M059J (cell line): ENCODE measurements at places on chromosomes 16 and 17. TPM values are rescaled to one million over a fixed set of nuclear protein-coding genes. Genes with fewer than 3 reads are reported as not detected.

DNA sequence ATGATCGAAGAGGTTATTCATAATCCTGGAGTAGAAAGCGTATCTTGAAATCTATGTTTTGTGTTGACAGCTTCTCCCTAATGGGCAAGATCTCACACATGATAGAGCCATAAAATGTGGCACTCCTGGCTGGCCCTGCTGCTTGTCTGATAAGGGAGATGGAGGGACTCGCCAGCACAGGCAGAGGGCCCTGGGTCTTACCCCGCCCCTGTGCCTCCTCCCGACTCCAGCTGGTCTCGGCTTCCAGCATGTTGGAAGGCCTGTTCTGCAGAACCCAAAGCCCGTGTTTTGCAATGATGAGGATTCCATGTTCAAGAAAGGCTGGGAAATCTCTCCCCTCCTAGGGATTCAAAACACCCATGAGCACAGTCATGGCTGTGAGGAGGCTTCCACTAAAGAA is 106.7 kb upstream of the SDK2 start:
- no peak for DNase-seq

GRCh38 chr16:87303962-87304521 is 13.2 kb downstream of the C16orf95 start:
- no peak for DNase-seq

- DNase-seq = no peak
These were observed 4.9 kb downstream of the GIT1 start for GRCh38 chr17:29584452-29585079.

GRCh38 chr17:75410141-75410540 is 4.7 kb upstream of the GRB2 start:
- DNase-seq = no peak

- peak; percentile 74 for DNase-seq
These were observed at the start of gene PCYT2 for GRCh38 chr17:81911277-81911961. PCYT2 (minus strand) TSS chr17:81911399; CDS start chr17:81911355, 44 bp downstream.

GRCh38 chr17:17737961-17738894 is 57.0 kb downstream of the RAI1 start:
- DNase-seq = no peak

DNA sequence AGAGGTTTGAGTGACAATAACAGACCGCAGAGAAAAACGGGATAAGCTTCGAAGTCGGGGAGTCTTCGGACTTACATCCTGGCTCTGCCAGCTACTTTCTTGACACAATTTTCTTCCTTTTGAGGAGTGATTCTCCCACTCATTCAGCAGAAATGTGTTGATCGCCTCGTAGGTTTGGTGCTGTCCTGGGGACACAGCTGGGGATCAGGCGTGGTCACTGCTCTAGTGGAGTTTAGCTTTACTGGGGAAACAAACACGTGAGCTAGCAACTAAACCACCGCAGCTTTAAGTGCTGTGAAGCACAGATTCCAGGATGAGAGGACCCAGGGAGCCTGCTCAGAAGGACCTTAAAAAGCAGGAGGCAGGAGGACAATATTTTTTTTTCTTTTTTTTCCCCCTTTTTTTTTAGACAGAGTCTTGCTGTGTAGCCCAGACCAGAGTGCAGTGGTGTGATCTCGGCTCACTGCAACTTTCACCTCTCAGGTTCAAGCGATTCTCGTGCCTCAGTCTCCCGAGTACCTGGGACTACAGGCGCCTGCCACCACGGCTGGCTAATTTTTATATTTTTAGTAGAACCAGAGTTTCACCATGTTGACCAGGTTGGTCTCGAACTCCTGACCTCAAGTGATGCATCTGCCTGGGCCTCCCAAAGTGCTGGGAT is 858 bp downstream of the NUBP1 start:
- peak; percentile 78 for DNase-seq

DNA sequence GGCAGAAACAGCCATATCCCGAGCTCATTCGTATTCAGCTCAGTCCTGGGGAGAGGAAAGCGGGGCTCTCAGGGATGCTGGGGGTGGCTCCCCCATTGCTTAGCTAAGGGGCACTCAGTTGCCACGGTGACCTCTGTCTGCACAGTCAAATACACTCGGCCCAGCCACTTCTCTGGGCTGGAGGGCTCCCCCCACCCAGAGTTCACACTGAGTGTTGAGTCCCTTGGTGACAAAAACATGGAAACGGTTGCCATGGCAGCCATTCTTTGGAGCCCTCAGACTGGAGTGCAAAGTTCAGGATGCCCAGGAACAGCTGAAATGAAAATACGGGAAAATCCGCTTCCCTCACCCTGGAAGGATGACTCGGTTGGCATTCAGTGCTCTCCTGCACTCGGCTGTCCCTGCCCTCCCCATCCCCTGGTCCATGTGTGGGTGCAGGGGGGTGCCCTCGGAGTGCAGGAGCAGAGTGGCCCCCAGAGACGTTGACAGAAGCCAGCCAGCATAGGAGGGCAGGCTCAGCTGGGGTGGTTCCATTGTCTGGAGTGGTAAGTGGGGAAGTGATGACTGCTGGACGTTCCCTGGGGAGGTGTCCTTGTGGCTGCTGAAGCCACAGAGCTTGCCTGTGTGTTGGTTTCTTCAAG is 216.5 kb downstream of the NTN1 start:
- DNase-seq = peak; percentile 9

DNA sequence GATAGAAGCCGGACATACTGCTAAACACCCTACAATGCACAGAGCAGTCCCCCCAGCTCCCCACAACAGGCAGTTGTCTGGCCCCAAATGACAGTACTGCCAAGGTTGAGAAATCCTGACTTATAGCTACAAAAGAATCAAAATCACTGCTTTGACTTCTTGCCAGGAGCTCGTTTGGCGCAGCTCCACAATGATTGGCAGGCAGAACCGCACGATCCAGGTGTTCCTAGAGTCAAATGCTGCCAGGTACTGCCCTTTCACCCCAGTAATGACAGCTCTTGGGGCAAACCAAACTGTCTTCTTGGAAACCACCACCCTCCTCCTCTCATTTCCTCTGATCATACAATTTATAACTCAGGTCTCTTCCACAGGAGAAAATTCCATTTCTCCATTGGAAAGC is 2.2 kb upstream of the TMC5 start:
- DNase-seq = no peak

GRCh38 chr16:83138976-83139690 is 512.4 kb downstream of the CDH13 start:
- no peak for DNase-seq

GRCh38 chr16:89343501-89344457 is 126.3 kb downstream of the ZNF778 start:
- DNase-seq = peak; percentile 69

MYOCD gene
- total RNA-seq = 1.5 and 1.8 TPM in 2 replicates

MFSD6L gene
- not detected in 2 replicates for total RNA-seq

ZSCAN10 gene
- not detected in 2 replicates for total RNA-seq

NOG gene
- total RNA-seq = 1.0 and 1.7 TPM in 2 replicates

BCL6B gene
- not detected in 2 replicates for total RNA-seq

FAM83G gene
- total RNA-seq = 6.5 and 15.0 TPM in 2 replicates
